Sciatic nerve (tissue), 2 donors: ENCODE measurements at places on chromosomes 4 and X.

DNA sequence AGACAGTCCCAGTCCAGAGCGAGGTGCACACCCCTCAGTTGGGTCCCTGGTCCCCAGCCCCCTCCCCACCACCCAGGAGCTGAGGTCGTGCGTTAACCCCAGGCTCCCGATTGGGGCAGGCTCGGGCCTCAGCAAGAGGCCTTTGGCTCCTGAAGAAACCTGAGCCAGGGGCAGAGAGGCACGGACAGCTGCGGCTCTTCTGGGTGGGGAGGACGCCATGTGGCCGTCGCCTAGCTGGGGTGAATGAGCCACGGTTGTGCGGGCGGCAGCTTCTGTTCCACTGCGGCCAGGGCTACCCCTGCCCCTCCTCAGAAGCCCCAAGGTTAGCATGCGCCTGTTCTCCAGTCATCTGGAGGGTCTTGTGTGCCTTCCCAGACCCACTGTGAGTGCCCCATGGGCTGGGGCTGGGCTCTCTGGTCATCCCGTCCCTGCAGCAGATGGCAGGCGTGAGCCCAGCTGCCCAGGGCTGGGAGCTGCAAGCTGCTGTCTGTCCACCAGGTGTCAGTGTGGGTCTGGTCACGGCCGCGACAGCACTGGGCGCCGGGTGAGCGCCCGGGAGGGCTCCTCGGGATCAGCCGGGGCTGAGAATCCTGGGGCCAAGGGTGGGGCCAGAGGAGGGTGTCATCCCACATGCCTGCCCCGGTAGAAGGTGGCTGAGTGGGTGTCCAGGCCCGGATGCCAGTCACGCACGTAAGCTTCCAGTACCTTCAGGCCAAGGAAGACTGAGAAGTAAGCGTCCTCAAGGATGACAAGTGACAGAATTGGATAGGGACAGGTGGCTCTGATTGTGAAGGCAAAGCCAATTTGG, 21.9 kb downstream of the ATP2B3 start:
- DNase-seq: peak; percentile 81

GRCh38 chrX:4240541-4241194, 527.2 kb upstream of the PRKX start:
- no peak for DNase-seq

DNA sequence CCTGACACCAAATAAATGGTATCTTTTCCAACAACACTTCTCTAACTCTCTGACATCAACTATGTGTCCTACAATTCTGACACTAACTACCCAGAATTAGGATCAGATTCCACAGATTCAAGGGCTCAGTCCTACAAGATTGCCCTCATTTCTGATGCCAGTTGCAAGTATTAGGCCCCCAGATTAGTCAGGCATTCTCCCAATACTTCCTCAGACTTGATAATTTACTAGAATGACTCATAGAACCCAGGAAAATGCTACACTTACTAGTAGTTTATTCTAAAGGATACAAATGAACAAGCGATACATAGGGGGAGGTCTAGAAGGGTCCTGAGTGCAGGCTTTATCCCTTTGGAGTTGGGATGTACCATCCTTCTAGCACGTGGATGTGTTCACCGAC, 8.5 kb downstream of the TIGD2 start:
- no peak for DNase-seq

- DNase-seq: no peak
Measured at GRCh38 chrX:126064901-126065541, 101.1 kb downstream of the DCAF12L2 start.

DNA sequence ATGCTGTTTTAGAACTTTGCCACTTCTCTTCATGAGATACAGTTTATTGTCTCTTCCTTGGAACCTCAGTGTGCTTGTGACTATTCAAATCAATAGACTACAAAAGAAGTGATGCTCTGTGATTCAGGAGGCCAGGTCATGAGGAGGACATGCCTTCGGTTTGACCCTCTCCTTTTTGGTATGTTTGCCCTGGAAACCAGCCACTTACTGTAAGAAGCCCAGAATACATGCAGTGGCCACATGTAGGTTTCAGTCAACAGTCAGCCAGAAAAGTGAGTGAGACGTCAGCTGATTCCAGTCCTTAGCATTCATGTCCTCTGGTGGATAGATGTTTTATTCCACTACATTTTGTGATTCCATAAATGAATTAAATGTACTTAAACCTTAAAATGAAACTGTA, 328.7 kb downstream of the PCDH18 start:
- DNase-seq: no peak

GRCh38 chr4:32003548-32003947, 1283.4 kb downstream of the PCDH7 start:
- no peak for DNase-seq

- no peak for DNase-seq
Measured at GRCh38 chr4:171875291-171875690, 62.1 kb downstream of the GALNTL6 start.

GRCh38 chr4:93764639-93765246, 63.8 kb upstream of the ATOH1 start:
- DNase-seq: no peak

GRCh38 chr4:74665346-74665745, 129.0 kb downstream of the BTC start:
- no peak for DNase-seq

DNA sequence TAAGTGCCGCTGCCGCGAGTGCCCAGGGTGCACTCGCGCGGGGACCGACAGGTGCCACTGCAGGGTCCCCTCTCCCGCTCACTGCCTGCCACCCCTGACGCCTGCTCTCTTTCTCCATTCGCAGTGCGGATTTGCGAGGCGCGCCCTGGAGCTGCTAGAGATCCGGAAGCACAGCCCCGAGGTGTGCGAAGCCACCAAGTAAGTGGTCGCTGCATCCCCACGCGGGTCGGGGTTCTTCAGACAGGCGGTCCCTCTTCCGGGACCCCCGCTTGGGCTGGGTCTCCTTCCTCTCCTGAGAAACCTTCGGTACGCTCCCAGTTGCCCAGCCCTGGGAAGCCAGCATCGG, 547 bp downstream of the GUCY1A1 start:
- DNase-seq: no peak

DNA sequence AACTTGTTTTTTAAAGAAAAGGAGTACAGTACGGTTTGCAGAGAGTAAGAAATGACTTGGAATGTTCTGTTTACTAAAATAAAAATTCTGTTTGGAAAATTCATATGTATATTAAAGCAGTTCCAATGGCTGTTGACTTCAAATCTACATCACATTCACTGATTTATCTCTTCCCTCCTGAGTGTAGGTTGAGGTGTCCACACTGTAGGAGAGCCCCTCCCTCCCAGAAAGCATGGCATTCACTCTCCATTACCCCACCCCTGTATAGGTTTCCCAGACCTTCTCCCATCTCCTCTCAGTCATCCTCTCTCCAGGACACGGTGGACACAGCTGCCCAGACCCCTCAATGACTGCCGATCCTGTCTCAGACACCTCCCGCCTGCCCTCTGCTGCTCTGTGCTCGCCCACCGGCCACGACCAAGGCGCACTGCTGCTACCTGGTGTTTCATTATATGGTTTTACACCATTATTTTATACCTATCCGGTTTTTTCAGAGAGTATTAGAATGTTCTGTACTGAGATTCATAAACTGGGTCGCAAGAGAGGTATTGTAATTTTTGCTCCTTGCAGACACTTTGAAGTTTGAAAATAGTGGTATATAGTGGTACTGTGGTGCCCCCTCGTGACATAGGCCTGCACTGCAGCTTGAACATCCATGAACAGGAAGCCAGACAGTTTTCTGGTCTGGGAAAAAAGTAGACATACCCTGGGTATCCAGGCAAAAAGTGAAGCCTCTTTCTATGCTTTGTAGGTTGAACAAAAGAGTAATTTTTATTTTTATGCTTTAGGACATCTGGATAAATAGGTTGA, 38.8 kb upstream of the BEX4 start:
- peak; percentile 76 for DNase-seq

- no peak for DNase-seq
Measured at GRCh38 chr4:183633476-183634400, 25.2 kb downstream of the RWDD4 start.

DNA sequence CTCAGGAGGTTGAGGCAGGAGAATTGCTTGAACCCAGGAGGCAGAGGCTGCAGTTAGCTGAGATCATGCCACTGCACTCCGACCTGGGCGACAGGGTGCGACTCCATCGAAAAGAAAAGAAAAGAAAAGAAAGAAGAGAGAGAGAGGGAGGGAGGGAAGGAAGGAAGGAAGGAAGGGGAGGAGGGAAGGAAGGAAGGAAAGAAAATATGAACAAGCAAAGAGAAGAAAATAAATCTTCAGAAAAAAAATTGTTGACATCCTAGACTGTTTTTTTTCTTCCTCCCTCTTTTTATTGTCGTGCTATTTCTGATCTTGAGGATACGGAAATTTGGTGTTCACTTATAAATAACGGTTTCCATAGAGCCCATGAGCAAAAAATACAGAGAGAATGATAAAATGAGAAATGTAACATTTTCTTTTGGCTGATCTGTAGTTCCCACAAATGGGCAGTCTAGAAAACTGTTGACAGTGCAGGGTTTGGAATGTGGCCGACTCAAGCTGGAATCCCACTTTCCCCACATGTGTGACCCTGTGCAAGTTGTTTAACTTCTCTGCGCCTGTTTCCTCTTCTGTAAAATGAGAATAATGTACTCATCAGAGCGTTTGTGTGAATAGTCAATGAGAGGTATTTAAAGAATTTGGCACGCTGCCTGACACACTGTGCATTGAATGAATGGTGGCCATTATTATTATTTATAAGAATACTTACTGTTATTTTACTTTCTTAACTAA, 19.4 kb downstream of the SORBS2 start:
- DNase-seq: no peak

DNA sequence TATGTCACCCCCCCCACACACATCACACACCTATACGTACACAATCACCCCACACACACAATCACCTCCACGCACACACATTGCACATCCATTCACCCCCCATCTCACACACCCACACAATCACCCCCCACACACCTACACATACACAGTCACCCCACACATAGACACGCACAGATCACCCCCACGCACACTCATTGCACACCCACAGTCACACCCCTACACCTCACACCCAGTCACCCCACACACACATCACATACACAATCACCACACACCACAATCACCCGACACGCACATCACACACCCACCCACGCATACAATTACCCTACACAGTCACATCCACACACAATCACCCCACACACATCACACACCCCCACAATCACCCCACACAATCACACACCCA, 15.9 kb upstream of the TADA2B start:
- DNase-seq: no peak

GRCh38 chrX:26574234-26574633, 358.3 kb downstream of the MAGEB5 start:
- DNase-seq: no peak

- peak; percentile 68 for DNase-seq
Measured at GRCh38 chr4:242121-242848, 63.0 kb downstream of the ZNF732 start.

GRCh38 chrX:152024710-152025109, 50.2 kb upstream of the GABRE start:
- DNase-seq: no peak

DNA sequence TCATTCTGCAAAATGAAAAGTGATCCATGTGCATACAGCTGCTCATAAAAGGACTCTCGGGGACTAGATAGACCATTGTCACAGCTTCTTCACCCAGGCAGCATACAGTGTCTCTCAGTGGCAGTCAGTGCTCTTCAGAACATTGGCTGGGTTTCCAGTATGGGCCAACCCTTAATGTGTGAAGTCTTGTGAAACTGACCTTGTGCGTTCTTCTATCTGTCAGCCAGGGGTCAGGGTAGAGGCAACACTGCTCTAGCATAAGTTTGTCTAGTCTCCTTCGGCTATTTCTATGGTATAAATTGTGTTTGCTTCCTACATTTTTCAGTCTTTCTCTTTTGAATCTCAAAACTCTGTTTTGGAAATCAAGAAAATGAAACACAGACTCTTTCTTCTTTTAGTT, 37.0 kb upstream of the SMIM31 start:
- DNase-seq: no peak

DNA sequence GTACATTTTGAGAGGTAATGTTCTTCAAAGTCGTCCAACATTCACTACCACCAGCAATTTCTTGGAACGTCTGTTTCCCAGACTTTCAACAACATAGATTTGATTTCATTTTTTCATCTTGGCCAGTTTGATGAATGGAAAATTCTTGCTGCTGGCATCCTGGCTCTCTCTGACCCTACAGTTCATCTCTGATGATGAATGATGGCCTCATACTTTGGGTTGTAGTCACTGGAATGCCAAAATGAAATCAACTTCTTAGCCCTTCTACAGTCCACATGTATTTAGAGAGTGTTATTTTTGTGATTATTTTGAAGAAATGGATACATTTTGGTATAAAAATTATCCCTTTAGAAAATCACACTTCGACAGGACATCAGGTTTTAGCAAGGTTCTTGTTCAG, 8.8 kb downstream of the CHST7 start:
- DNase-seq: no peak

- DNase-seq: peak; percentile 85
Measured at GRCh38 chr4:138919094-138919936, 96.3 kb upstream of the NOCT start.

DNA sequence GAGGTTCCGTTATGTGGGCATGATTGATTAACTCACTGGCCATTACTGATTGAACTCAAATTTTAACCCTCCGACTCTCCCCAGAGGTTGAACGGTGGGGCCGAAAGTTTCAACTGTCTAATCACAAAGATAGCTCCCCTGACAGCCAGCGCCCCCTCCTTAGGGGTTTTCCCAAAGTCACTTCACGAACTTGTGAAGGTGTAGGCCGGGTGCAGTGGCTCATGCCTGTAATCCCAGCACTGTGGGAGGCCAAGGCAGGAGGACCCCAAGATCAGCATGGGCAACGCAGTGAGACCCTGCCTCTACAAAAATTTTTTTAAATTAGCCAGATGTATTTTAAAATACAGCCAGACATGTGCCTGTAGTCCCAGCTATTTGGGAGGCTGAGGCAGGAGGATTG, 39.8 kb upstream of the RBM47 start:
- no peak for DNase-seq

DNA sequence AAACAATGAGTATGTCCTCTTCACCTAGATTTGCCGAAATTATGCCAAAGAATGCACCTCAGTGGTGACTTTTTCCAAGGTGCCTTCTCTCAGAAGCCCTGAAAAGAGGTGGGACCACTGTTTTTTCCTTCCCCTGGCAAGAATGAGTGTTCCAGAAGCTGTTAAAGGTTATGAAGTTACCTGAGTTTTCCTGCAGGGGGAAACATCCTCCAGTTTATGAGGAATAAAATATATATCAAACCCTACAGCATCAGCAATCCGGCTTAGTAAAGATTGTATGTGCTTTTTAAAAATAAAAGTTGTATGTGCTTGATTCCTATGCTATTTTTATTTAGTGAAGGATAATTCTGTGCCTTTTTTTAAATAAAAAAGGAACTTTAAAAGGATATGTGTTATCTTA, 73.3 kb downstream of the RBM46 start:
- no peak for DNase-seq

DNA sequence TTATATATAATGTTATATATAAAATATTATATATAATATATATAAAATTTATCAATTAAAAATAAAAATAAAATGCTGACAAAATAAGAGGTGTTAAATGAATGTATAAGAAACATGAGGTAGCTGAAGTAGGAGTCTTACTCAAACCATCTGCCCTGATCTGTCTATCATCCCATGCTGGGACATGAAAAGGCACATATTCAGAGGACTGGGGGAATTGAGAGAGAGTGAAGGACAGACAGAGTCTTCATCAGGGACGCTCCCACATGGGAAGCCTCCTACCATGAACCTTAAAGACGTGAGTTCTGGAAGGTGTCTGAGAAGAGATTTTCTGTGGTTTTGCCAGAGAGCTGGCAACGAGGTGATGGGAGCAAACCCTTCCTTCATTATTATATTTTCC, 4.1 kb upstream of the ARSF start:
- no peak for DNase-seq
